T47D (cell line): ENCODE measurements at places on chromosomes 12 and 14.
A peak's percentile ranks its signal among the peaks of the same experiment; 100 is the strongest.

DNA sequence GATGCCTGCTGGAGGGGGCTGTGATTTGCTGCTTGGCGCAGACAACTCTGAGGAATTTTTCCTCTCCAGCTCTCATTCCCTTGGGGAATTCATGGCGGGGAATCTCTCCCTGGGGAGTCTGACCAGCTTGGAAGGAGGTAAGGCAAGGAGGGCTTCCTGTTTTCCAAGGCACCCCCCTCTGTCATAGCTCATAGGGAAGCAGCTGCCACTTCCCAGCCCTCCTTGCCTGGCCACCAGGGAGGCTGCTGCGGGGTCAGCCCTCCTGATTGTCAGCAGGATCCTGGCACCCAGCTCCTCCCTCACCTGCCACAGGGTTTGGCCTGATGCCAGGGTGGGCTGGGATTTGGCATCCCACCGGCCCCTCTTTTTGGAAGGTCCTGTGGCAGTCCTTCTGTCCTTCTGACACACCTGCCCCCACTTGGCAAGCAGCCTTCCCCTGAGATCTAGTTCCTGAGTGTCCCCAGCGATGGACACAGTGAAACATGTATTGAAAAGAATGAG, 74.9 kb downstream of the TSPAN9 start:
- DNase-seq, result no peak

- DNase-seq, result peak; percentile 88
Observed at GRCh38 chr12:45130881-45131281, 80.0 kb upstream of the DBX2 start.

- no peak for DNase-seq
Observed at GRCh38 chr12:1984759-1985158, 19.5 kb downstream of the DCP1B start.

DNA sequence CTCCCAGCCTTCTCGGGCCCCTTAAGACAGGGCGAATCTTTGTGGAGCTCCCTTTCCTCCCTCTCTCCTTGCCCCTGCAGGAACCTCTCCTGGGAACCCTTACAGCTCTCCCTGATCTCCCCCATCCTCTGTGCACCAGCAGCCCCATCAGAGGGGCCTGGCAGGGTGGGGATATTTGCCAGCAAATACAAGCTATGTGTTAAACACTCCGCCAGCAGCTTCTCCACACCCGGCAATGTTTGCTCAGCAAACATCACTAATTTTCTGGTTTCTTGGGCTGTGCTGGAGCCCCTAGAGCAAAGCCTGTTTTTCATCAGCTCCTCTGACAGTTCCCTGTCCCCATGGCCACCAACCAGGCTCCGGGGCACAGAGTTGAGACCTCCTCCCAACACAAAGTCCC, 147.5 kb upstream of the LHX5 start:
- DNase-seq, result no peak

DNA sequence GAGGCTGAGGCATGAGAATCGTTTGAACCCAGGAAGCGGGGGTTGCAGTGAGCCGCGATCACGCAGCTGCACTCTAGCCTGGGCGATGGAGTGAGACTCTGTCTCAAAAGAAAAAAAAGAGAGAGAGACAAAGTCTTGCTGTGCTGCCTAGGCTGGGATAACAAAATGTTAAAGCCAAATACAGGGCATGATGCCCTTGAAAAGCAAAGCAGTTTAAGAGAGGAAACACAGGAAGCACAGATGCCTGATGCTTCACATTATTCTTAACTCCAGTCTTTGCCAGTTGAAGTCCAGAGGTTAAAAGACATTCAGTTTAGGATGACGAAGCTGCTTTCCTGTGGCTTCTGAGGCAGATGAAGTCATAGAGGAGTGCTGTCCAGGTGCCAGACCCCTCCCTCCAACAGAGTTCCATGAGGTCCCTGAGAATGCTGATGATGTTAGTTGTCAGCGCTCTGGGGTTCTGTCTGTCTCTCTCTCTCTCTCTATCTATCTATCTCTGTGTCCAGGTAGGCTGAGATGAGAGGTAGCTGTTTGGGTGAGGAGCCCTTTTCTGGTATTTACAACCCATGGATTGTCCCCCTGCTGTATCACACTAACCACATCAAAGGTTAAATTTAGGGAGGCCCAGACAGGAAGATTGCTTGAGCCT, 4.9 kb upstream of the MRPL52 start:
- DNase-seq, result no peak

GRCh38 chr12:47557386-47557785, 148.4 kb downstream of the RPAP3 start:
- DNase-seq, result no peak

- DNase-seq, result no peak
Observed at GRCh38 chr14:46432516-46432915, 219.1 kb downstream of the RPL10L start.

- DNase-seq, result no peak
Observed at GRCh38 chr14:67718265-67718664, 16.6 kb downstream of the RDH12 start.

- DNase-seq, result no peak
Observed at GRCh38 chr12:88450136-88450535, 130.1 kb downstream of the KITLG start.

DNA sequence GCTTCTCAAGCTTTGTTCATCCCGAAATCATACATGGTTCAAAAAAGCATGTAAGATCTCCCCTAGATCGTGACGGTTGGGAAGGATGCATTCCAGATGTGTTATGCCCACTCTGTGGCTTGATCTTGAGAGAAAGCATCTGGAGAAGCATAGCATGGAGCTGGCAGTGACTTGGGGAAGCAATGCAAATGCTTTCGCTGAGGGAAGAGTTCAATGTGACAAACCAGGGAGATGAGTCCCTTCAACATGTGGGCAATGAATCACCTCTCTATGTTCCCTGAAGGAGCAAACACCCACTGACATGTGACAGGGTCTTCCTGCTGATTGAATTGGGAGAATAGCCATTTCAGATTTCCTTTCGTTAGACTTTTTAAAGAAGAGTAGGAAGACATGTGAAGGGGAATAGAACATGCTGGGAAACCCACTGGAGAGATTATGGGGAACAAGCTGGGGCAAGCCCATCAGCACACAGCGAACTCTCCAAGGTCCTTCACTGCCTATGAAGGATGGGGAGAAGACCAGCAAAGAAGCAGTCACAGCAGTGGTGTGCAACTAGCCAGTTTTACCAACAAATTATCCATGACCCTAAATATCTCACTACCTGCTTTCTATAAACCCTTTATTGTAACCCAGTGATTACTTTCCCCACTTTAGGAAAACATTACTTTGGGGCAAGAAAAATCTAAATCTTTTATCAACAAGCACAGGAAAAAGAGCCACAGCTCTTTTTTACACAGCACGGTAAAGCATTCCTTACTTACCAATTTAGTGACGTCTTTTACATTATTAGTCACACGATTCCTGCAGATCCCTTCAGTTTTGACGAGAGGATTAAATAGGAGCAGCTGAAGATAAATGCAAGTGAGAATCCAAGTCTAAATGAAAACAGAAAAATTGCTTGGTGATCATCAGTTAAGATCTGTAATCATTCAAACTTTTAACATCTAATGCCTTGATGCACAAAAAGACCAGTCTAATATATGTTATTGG, 35.0 kb downstream of the KITLG start:
- no peak for DNase-seq

DNA sequence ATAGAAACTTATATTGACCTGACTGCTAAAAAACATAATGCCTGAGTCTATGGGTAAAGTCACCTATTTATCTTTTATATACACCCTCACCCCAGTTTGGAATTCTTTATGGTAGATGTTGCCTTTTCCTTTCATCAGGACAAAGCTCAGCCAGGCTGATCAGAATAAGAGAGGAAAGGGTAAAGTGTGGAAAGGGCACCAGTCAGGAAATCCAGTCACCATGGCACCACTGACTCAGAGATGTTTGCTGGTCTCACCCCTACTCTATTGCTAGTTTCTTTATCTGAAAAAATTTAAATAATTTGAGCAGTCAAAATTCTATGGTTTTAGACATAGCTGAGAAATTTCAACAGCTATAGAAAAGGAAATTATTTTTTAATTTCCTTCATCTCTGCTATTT, 49.2 kb upstream of the SSTR1 start:
- DNase-seq, result no peak

DNA sequence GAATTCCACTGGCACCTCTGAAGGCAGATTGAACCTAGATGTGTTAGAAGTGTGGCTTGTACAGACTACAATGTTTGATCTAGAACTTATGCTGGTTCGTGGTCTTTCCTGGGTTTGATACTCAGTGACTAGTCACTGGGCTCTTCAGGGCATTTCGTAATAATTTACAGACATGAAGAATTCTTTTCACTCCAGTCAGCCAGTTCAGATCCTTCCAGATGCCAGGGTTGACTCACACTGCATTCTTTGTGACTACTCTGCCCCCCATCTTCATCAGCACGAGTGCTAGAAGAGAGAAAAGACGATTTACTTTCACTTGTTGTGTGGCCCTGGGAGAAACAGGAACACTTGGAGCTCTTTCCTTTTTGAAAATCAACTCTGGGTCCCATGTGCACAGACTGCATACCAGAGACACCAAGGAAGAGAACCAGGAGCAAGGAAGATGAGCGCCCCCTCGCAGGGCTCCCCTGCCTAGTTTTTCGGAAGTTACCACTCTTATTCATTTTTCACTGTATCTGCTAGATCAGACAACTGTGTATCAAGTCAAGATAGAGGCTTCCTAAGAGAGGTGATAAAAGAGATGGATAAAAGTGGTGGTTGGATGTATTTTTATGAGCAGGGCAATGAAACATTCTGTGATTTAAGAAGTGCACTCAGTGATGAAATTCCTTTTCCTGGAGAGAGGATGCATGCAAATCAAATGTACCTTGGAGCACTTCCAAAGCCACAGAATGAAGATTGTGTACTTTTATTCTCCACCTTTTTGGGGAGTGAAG, 33.5 kb upstream of the EVL start:
- DNase-seq, result peak; percentile 74

DNA sequence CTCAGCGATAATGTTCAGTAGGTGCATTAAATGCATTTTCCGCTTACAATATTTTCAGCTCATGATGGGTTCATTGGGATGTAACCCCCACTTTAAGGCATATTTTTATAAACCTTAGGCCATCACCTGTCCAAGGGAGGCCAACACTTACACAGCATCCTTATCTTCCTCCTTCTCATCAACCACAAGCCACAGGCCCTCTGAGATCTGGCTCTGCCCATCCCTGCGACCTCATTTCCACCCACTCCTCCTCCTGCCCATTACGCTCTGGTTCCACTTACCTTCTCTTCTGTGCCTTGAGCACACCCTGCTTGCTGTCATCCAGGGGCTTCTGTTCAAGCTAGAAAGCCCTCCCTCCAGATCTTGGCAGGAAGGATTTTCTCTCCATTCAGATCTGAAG, 93.2 kb downstream of the EGLN3 start:
- no peak for DNase-seq

DNA sequence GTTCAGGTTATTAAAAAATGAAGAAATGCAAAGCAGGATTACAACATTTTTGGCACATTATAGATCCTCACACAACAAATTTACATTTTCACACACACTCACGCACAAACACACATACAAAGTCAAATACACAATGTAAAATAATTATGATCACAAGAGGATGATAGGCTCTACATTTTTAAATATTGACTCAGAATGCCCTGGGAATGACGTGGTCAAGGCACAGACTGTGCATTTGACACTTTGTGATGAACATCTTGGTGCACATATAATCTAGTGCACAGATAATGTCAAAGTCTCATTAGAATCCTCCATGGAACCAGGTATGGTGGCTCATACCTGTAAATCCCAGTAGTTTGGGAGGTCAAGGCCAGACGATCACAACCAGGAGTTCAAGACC, 49.4 kb downstream of the DPF3 start:
- no peak for DNase-seq

DNA sequence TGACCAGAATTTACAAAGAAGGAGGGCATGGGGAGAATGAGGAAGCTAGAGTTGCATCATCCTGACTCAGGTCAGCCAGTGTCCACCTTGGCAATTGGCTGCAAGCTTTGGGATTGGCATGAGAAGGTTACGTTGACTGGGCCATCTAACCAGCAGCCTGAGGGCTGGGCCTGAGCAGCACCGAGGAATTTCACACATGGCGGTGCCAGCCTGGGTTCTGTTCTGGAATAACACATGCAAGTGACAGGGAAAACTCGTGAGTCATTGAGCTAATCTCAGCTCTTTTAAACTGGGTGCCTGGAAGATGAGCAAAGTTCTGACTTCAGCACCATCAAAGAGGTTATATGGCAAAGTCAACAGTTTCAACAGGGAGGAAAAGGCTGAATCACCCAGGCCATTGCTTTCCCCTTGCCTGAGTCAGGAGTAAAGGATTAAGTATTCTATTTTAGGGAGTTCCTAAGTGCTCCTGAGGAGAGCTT, 543.2 kb upstream of the TBX3 start:
- no peak for DNase-seq

DNA sequence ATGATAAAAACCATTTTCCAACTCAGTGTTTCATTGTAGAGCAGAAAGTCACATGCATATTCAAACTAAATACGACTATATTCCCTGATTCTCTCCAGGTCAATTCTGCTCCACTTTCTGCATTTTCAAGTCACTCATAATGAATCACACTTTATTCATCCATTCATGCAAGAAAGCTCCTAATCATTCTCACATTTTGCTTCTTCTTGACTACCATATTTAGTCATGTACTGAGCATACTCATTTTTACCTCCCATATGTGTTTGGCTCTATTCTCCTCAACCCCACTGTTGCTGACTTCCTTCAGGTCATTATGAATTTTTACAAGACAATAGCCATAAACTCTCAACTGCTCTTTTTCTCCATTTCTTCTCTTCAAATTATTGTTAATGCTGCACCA, 43.4 kb upstream of the PIK3C2G start:
- DNase-seq, result no peak

DNA sequence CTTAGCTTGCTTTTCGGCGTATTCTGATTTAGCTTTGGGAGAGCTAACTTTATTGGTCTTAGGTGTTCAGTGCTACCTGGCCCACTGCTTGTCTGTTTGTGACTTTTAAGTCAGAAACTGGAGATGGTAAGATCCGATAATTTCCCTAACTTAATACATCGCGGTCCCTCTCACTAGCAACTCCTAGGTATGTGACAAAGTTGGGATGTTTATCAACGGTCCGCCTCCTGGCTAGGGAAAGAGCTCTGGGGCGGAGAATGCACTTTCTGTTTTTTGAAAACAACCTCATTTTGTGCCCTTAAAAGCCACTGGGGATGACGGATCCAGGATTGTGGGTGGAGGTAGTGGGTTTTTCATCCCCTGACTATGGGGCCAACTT, 1.2 kb downstream of the CDKN1B start:
- DNase-seq, result no peak

- no peak for DNase-seq
Observed at GRCh38 chr12:131836193-131836592, 8.0 kb downstream of the MMP17 start.

GRCh38 chr12:10873378-10873777, 10.7 kb downstream of the PRH1 start:
- no peak for DNase-seq

- DNase-seq, result no peak
Observed at GRCh38 chr12:5953835-5954586, 9.0 kb upstream of the ANO2 start.

DNA sequence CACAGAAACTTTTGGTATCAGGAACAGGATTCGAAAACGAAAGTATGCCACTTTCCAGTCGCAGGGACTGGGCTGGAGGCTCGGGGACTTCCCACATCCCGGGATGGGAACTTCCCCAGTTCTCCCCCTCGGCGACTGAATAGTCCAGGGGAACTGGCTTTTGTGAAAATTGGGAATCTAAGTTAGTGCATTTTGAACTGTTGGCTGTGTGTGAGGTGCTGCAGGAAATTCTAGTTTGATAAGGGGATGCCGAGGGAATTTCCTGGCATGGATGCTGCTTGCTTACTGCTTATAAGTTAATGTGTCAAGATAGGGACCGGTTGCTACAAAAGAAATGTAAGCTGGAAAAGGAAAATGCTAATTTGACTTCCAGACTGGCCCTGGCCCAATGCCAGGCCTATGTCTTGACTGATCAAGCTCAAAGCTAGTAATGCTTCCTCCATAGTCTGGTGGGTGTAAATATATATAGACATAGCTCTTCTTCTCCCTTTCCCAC, 73.4 kb upstream of the EIF5 start:
- DNase-seq, result no peak
